ENCODE measurements at places on chromosomes 16 and 17.

DNA sequence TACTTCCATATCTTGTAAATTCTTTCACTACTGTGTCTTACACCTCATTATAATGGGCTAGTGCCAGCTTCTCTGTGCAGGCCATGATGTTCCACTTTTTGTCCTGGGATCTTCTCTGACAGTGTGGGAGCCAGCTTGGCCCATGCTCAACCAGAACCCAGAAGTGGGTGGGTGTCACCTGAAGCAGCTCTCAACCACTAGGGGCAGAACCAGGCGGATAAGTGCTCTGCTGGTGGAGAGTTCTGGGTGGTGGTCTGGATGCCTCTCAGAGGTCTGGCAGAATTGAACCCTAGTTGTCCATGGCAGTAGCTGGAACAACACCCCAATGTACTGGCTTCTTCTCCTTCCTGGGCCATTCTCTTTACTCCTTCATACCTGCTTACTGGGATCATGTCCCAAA lies 254.1 kb upstream of the N4BP1 start:
- no peak for DNase-seq
- no peaks in the 10 kb centered on the region for H3K36me3 ChIP-seq
- H3K4me1 ChIP-seq = no peaks in the 10 kb centered on the region

GRCh38 chr16:31253642-31254045 lies 6.1 kb upstream of the ITGAM start:
- no peak overlapping the region for H3K4me3 ChIP-seq
- H3K4me1 ChIP-seq = no peaks in the 10 kb centered on the region
- no peaks in the 10 kb centered on the region for H3K27me3 ChIP-seq
- no peaks in the 10 kb centered on the region for H3K36me3 ChIP-seq
- H3K27ac ChIP-seq = no peak overlapping the region
- no peak for DNase-seq

GRCh38 chr17:51088287-51088686 lies 32.4 kb downstream of the SPAG9 start:
- H3K36me3 ChIP-seq = no peaks in the 10 kb centered on the region
- H3K27me3 ChIP-seq = no peaks in the 10 kb centered on the region
- DNase-seq = no peak
- no peak overlapping the region for H3K4me3 ChIP-seq
- H3K4me1 ChIP-seq = peaks cover 6% of the 10 kb centered on the region
- no peak overlapping the region for H3K27ac ChIP-seq

GRCh38 chr16:73743665-73744496 lies 552.7 kb upstream of the PSMD7 start:
- H3K4me1 ChIP-seq = no peaks in the 10 kb centered on the region
- no peak overlapping the region for H3K4me3 ChIP-seq
- H3K27ac ChIP-seq = no peak overlapping the region
- H3K27me3 ChIP-seq = no peaks in the 10 kb centered on the region
- DNase-seq = no peak

DNA sequence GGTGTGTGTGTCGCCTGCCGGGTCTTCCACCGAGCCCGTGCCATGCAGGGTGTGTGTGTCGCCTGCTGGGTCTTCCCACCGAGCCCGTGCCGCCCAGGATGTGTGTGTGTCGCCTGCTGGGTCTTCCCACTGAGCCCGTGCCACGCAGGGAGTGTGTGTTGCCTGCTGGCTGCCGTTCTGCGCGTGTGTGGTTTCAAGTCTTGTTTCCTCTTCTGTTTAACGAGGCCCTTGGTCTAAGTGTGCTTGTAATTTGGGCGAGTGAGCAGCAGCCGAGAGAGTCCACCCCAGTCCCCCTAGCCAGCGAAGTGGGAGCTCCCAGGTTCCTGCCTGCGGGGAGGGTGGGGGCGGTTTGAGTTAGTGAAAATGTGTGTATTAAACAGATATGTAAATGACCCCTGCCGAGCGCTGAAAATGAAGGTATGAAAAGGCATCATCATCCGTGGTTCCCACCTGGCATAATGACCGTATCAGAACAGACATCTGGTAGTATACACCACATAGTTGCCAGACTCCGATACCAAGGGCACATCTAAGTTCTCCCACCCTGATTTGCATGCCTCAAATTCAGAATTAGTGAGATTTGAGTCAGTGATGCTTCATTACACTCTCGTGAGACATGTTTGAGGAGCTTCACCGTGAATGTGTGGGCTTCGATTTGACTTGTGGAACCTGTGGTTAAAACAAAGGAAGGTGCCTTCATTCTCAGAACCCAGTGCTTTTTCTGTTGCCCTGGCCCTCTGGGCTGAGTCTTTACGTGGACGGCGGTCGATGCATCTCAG lies 114.5 kb upstream of the CHMP6 start:
- H3K27me3 ChIP-seq = no peaks in the 10 kb centered on the region
- peaks cover 41% of the 10 kb centered on the region for H3K36me3 ChIP-seq
- peaks cover 28% of the 10 kb centered on the region for H3K4me1 ChIP-seq
- DNase-seq = no peak
- no peak overlapping the region for H3K4me3 ChIP-seq

DNA sequence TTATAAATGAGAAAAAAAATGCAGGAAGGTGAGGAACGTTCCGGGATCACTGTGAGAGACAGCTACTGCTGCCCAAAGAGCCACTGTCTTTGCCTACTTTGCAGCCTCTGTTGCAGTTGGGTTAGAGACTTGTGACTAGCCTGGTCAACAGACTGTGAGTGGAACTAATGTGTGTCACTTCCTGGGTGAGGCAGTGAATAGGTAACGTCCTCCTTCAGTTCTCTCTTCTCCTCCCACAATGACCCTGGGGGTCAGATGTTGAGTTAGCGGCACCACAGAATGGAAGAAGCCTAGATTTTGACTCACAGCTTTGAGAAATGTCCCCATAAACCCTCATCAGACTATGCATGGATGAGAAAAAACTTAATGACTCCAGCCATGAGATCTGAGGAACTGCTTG lies 5.2 kb downstream of the C16orf46 start:
- no peaks in the 10 kb centered on the region for H3K4me1 ChIP-seq
- no peaks in the 10 kb centered on the region for H3K27me3 ChIP-seq
- H3K36me3 ChIP-seq = no peaks in the 10 kb centered on the region
- no peak overlapping the region for H3K27ac ChIP-seq
- no peak for DNase-seq

DNA sequence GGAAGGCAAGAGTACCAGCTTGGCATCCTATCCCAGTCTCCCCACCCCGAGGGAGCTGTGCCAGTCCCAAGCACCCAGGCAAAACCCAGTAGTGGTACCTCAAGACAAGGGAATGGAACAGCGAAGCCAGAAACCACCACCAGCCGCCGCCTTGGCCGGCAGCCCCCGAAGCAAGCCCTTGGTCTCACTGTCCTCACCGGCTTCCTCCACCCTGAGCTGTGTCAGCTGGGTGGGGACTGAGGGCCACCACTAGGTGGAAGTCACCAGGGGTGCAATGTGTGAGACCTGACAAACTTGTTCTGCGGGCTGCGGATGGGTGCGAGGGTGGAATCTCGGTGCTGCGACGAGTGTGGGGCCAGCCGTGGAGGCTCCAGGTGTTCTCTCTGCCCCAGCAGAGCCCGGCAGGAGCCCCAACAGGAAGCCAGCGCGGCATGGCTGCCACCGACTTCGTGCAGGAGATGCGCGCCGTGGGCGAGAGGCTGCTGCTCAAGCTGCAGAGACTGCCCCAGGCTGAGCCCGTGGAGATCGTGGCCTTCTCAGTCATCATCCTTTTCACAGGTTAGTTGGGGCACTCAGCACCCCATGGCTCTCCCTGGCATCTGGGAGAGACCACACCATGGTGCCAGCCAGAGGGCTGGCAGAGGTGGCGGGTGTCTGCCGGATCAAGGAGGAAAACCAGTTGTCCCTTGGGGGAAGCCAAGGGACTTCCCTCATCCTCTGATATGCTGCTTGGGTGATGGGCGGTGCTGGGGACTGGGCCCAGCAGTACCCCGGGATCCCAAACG lies 6.7 kb downstream of the SMIM5 start:
- H3K27ac ChIP-seq = no peak overlapping the region
- peaks cover 34% of the 10 kb centered on the region for H3K4me1 ChIP-seq
- no peak for DNase-seq
- peaks cover 85% of the 10 kb centered on the region for H3K36me3 ChIP-seq
- no peak overlapping the region for H3K4me3 ChIP-seq

DNA sequence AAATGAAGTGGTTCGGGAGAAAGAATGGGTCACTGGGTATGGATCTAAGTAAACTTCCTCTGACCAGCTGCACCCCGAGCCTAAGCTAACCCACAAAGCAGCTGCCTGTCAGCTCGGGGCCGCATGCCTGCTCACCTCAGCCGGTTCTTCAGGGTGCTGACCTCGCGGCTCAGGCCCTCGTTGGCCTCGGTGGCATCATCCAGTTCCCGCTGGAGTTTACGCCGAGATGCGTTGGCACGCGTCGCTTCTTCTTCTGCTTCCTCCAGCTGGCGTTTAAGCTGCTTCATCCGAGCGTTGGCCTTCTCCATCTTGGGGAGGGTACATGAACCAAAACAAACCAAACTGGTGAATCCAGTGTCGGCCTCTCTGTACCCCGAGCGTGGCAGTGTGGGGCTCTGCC lies 41.1 kb downstream of the NDEL1 start:
- no peak overlapping the region for H3K27ac ChIP-seq
- H3K36me3 ChIP-seq = peaks cover 93% of the 10 kb centered on the region
- H3K4me3 ChIP-seq = no peak overlapping the region
- no peak for DNase-seq
- H3K4me1 ChIP-seq = peaks cover 27% of the 10 kb centered on the region

GRCh38 chr17:82436601-82437324 lies 13.8 kb downstream of the CYBC1 start:
- peaks cover 11% of the 10 kb centered on the region for H3K4me1 ChIP-seq
- H3K27ac ChIP-seq = no peak overlapping the region
- H3K27me3 ChIP-seq = no peaks in the 10 kb centered on the region

GRCh38 chr16:23132775-23133463 lies 16.3 kb downstream of the USP31 start:
- H3K27ac ChIP-seq = peak overlapping the region; percentile 69
- DNase-seq = peak; percentile 49
- H3K27me3 ChIP-seq = no peaks in the 10 kb centered on the region
- no peaks in the 10 kb centered on the region for H3K36me3 ChIP-seq
- H3K4me3 ChIP-seq = no peak overlapping the region

- H3K27me3 ChIP-seq = no peaks in the 10 kb centered on the region
- no peak for DNase-seq
- H3K4me1 ChIP-seq = peaks cover 29% of the 10 kb centered on the region
- H3K36me3 ChIP-seq = peaks cover 36% of the 10 kb centered on the region
- no peak overlapping the region for H3K4me3 ChIP-seq
These were observed 43.5 kb downstream of the PEMT start for GRCh38 chr17:17548044-17548443.

- H3K36me3 ChIP-seq = no peaks in the 10 kb centered on the region
- H3K27me3 ChIP-seq = no peaks in the 10 kb centered on the region
- H3K27ac ChIP-seq = no peak overlapping the region
- H3K4me1 ChIP-seq = peaks cover 3% of the 10 kb centered on the region
These were observed 139.6 kb downstream of the HS3ST3A1 start for GRCh38 chr17:13462146-13462545.

DNA sequence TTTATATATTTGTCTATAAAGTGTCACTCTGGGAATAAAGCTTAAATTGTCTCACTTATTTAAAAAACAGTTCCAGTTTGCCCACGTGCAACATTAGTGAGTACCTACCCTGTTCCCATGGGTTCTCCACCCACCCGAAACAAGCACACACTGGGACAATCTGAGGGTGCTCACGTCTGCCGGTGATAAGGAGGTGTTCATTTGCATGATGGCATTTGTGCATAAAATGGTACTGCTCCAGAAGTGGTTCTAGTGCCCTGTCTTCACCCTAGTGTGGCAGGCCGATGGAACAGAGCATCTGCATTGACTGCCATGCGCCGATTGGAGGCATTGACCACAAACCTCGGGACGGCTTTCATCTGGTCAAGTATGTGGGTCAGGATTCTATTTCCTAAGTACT lies 35.6 kb upstream of the ENDOV start:
- no peaks in the 10 kb centered on the region for H3K27me3 ChIP-seq
- no peak overlapping the region for H3K4me3 ChIP-seq
- H3K27ac ChIP-seq = no peak overlapping the region
- H3K36me3 ChIP-seq = peaks cover 37% of the 10 kb centered on the region

DNA sequence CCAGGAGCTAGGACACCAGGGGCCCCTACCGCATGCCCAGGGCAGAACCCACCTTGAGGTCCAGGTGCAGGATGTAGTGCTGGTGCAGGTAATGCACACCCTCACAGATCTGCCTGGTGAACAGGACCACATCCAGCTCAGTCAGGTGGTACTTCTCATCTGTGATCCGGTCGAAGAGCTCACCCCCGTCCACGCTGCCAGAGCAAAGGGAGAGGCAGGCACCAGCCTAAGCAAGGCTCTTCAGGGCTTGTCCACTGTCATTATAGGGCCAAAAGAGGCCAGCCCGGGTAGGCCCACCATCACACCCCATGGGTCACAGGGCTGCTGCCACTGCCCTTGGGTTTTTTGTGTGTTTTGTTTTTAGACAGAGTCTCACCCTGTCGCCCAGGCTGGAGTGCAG lies 21.0 kb downstream of the MYLK3 start:
- H3K36me3 ChIP-seq = peaks cover 4% of the 10 kb centered on the region
- H3K27ac ChIP-seq = no peak overlapping the region
- DNase-seq = no peak
- H3K27me3 ChIP-seq = no peaks in the 10 kb centered on the region
- no peak overlapping the region for H3K4me3 ChIP-seq

GRCh38 chr17:15945527-15946191 lies 729 bp downstream of the ADORA2B start:
- H3K36me3 ChIP-seq = no peaks in the 10 kb centered on the region
- no peak for DNase-seq
- peak overlapping the region; percentile 64 for H3K27ac ChIP-seq
- peaks cover 15% of the 10 kb centered on the region for H3K4me1 ChIP-seq

Measured in spinal cord (tissue), 10 donors.